ENCODE measurements at places on chromosomes 3 and 15. TPM values are rescaled to one million over a fixed set of nuclear protein-coding genes. Genes with fewer than 3 reads are reported as not detected.
A peak's percentile ranks its signal among the peaks of the same experiment; 100 is the strongest.

GRCh38 chr3:183844606-183845005 lies 19.2 kb upstream of the MAP6D1 start:
- peak; percentile 40 for DNase-seq

- peak; percentile 13 for DNase-seq
These were observed 50.8 kb upstream of the PRR23E start for GRCh38 chr3:127141921-127142730.

DNA sequence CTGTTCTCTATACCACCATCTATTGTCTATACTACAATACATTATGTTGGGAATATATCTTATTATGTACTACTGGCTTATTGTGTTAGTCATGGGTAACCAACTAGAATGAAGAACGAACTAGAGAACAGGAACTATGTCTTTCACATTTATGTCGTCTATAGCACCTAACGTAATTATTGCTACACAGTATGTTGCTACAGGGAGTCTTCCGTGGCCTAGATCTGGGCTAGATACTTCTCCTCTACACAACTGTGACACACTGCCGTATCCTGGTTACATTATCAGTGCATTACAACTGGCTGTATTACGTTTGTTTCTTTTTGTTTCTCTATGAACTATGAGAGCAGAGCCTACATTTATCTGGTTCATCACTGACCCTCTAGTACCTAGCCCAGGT lies 34.0 kb downstream of the SCG5 start:
- no peak for DNase-seq

DNA sequence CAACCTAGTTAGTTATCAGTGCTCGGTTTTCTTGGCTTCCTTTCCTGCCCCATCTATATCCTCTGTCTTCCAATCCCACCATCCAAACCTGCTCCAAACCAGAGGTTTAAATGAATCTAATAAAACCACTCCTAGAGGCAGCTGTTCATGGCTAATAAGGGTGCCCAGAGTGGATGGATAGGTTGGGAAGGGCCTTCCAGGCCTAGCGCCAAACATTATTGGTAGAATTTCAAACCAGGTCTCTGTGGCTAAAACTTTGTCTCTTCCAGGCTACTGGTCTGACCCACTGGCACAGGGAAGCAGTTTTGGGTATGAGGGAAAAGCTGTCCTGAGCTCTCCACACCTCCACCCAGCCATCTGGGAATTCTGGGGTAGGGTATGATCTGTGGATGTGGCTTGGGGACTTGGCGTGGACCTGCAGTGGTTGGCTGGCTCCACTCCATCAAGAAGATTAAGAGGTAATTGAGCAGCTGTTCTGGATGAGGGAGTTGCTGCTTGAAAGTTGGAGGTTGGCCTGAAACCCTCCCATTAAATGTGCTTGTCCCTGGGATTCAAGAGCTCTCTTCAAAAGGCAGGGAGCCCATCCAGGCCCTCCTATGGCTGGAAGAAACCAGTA lies 29.3 kb upstream of the INSYN1 start:
- DNase-seq = peak; percentile 58

- no peak for DNase-seq
These were observed 185.2 kb upstream of the TSC22D2 start for GRCh38 chr3:150222691-150223489.

DNA sequence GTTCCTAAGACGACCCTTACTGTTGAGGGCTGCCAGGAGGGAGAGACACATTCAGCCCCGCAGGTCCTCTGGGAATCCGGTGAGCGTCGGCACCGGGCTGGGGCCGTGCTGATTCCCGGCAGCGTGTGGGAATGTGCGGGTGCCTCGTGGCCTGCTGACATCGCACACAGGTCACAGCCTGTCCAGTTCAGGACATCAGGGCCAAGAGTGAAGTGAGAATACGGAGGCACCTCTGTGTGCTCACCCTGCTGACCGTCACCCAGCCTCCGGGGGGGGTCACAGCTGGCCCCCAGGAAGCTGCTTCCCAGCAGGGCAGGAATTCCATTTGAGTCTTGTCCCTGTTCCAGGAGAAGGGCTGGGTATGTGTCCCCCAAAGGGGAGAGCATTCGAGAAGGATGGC lies 53.6 kb downstream of the PGPEP1L start:
- DNase-seq = no peak

DNA sequence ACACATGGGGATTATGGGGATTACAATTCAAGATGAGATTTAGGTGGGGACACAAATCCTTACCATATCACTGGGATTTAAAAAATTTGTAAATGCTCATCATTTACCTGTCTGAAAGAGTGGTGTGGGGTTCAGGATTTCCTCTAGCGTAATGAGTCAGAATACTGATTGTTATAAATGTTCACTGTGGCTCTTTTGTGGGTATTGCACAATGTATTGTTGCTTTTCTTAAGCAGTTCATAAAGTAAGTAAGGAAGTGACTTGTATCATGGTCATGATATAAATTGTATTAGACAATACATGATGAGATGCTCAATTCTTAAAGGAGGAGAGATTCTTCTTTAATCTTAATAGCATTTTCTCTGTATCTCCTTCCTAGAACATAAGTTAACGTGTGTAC lies 262.1 kb downstream of the CNTN4 start:
- no peak for DNase-seq

DNA sequence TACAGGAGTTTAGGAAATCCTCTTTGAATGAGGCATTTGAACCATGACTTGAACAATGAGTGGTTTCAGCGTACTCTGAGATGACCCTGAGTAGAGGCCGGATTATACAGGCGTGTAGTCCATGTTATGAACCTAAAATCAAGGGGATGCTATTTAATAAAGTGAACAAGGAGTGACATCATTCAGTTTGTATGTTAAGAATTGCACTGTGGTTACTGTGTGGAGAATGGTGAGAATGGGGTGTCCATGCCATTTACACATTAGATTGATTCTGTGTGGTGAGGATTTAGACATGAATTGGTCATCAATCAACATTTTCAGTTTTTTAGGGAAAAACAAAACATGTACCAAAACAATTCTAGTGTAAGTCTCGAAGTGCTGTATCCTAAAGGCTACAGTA lies 65.8 kb downstream of the TPRG1 start:
- no peak for DNase-seq

GRCh38 chr3:16807391-16807790 lies 77.4 kb upstream of the PLCL2 start:
- peak; percentile 14 for DNase-seq

DNA sequence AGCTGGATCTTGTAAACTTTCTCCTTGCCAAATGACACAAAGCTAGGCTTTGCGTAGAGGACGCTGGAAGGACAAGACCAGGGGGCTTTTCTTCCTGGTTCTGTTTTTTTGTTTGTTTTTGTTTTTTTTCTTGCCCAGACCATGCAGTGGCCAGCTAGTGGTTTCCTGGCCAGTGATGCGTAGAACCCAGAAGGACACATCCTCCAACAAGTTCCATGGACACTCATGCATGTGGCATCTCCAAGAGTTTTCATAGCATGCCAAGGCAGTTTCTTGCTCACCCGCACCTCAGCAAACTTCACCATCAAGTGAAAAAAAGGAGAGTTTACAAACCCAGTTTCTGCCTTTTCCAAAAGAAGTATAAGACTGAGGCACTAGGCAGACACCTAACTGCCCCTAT lies 46.1 kb upstream of the TMCO5A start:
- no peak for DNase-seq

DNA sequence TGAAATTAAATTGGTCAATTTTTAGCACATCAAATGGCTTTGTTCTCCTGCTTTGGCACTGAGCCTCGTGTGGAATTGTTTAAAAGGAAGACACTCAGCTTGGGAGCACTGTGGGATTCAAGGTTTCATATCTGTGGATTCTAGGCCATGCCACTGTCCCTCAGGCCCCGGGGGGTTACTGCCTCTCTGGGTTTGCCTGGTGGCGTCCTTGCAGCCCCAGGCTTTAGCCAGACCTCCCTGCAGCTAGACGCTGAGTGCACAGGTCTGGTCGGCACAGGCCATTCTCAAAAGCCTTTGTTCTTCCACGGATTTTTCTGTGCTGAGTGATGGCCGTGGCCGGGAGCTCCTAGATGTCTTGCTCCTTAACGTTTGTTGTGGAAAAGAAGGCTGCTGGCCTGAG lies 76.2 kb downstream of the CACNA2D3 start:
- DNase-seq = no peak

- no peak for DNase-seq
These were observed 8.5 kb upstream of the ERC2 start for GRCh38 chr3:56476771-56477170.

DNA sequence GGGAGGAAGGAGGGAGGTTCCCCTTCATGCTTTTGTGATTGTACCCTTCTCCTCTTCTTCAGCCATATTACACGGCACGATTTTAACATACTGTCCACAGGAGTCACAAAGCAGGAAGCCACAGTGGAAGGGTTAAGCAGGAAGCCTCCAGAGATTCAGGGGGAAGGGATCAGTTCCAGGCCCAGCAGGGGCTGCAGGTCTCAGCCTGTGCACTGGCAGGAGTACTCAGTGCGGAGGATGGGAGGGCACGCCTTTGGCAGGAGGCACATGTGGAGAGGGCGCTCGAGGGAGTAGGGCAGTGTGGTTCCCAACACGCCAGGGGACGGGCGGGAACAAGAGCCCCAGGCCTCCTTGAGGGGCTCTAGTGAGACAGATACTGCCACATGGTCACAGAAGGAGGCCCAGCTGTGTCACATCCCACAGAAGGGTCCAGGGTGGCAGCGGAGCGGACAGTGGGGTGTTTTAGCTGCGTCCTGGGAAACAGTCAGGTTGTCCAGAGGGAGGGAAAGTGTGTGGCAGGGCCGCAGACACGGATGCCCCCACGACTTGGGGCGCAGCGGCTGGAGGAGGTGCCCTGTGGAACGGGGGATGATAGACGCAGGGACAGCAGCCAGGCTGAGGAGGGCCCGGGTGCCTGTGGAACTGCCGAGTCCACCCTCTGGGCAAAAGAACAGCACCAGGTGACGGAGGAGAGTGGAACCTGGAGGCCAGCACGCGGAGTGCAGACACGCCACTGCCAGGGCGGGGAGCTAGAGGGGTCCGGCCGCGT lies 77.5 kb downstream of the CHSY1 start:
- DNase-seq = no peak

DNA sequence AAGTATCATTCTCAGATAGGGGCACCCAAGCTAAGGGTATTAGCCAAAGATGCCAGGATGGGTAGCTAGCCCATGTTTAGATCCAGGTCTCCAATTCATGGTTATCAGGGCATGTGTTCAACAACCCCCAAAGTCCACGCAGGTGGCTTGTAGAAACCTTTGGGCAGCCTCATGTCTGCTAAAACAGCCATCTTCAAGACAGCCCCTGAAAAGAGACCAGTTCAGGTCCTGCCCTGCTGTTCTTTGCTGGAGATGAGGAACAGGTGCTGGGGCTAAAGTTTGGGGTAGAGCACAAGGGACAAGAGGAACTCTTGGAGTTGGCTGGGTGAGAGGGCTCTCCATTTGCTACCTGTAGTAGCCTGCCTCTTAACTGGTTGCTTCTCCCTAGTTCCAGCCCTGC lies 4.6 kb downstream of the PPM1M start:
- DNase-seq = no peak

GRCh38 chr3:166444756-166445155 lies 607.5 kb upstream of the BCHE start:
- DNase-seq = no peak

- DNase-seq = no peak
These were observed 151.5 kb downstream of the LRRK1 start for GRCh38 chr15:101070502-101071273.

DNA sequence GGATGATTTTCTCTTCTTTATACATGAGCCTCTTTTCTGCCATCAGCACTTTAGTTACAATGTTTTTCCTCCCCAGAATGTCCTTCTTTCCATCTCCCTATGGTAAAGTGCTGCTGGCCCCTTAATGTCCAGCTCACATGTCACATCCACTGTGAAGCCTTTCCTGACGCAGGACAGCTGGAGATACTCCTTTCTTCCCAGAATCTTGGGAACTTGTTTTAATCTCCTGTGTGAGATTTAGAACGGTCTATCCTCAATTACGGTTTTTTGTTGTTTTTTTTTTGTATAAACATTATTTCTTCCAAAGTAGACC lies 147.7 kb upstream of the TSC22D2 start:
- DNase-seq = no peak

The PIERCE2 gene
- total RNA-seq = not detected

The CCR3 gene
- 41.7 TPM for total RNA-seq

The MKRN2 gene
- total RNA-seq = 37.6 TPM

The SAMD7 gene
- 1.9 TPM for total RNA-seq

The GOLGA8R gene
- total RNA-seq = 8.2 TPM

The FBLN2 gene
- total RNA-seq = 309 TPM

The ERICH6 gene
- total RNA-seq = not detected

The RPL22L1 gene
- 30.8 TPM for total RNA-seq

The SPTBN5 gene
- 2.2 TPM for total RNA-seq

The KBTBD13 gene
- not detected for total RNA-seq

The GOLGA8S gene
- total RNA-seq = 4.6 TPM
